ENCODE measurements at places on chromosomes 5 and 9.

GRCh38 chr5:58317808-58318207 lies 142.1 kb downstream of the PLK2 start:
- no peaks in the 10 kb centered on the region for H3K4me1 ChIP-seq
- H3K27ac ChIP-seq, result no peak overlapping the region
- no peaks in the 10 kb centered on the region for H3K36me3 ChIP-seq
- H3K27me3 ChIP-seq, result no peaks in the 10 kb centered on the region
- DNase-seq, result no peak

DNA sequence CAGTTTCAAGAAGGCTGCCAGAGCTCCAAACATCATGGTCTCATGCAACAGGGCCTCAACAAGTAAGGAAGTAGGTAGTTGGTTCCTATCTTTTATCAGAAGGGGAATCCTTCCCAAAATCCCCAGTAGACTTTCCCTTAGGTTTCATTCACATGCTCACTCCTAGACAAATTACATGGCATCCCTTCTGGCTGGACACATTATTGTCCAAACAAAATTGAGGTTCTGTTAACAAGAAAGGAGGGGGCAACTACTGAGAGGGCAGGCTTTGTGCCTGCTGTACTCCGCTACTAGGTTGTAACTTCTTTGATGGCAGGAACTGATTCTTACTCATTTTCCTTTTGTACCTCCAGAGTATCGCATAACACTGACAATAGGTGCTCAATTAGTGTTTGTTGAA lies 56.0 kb upstream of the OSMR start:
- H3K27me3 ChIP-seq, result no peaks in the 10 kb centered on the region
- no peak for DNase-seq
- H3K4me3 ChIP-seq, result no peak overlapping the region
- no peak overlapping the region for H3K27ac ChIP-seq

- no peak overlapping the region for H3K27ac ChIP-seq
- H3K4me3 ChIP-seq, result no peak overlapping the region
- no peaks in the 10 kb centered on the region for H3K27me3 ChIP-seq
- peaks cover 13% of the 10 kb centered on the region for H3K36me3 ChIP-seq
- DNase-seq, result no peak
- H3K4me1 ChIP-seq, result no peaks in the 10 kb centered on the region
These were observed 39.0 kb downstream of the DROSHA start for GRCh38 chr5:31492869-31493268.

DNA sequence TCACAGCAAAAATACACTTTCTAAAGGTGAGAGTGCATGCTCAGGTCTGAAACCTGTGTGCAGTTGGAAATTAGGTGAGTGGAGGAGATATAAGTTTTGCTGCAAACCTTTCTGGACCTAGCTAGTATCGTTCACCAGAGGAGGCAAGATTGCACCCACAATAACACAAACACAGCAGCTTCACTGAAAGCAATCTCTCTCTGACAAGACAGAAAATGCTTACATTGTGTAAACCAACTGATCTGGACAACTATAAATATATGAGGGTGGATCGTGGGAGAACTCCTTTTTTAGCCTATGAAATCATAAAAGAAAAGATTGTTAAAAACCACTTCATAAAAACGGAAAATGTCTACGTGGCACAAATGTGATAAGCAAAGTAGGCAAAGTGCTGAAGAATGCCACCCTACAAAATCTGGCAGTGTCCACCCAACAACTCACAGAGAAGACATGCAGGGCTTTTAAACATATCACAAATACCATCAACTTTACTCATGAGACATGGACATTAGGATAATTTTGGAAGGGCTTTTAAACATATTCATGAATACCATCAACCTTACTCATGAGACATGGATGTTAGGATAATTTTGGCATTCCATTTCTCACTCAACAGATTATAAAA lies 134.3 kb downstream of the CDH18 start:
- H3K4me1 ChIP-seq, result no peaks in the 10 kb centered on the region
- DNase-seq, result no peak
- H3K4me3 ChIP-seq, result no peak overlapping the region
- no peaks in the 10 kb centered on the region for H3K36me3 ChIP-seq
- no peaks in the 10 kb centered on the region for H3K27me3 ChIP-seq

DNA sequence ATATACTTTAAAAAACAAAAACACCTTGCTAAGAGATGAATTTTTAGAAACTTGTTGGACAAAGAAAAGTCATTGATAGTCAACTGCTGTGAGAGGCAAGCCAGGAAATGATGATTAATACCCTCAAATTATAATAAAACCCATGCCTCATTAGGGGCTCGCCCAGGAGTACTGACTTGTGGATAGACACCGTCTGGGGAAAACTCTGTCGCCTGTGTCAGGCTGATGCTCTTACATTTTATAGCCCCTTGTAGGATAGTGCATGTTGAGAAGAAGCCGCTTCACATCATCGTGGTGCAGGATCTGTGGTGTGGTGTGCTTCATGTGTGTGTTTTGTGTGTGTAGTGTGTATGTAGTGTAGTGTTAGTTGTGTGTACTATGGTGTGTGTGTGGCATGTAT lies 39.1 kb downstream of the SYK start:
- DNase-seq, result no peak
- H3K36me3 ChIP-seq, result no peaks in the 10 kb centered on the region
- no peak overlapping the region for H3K4me3 ChIP-seq

DNA sequence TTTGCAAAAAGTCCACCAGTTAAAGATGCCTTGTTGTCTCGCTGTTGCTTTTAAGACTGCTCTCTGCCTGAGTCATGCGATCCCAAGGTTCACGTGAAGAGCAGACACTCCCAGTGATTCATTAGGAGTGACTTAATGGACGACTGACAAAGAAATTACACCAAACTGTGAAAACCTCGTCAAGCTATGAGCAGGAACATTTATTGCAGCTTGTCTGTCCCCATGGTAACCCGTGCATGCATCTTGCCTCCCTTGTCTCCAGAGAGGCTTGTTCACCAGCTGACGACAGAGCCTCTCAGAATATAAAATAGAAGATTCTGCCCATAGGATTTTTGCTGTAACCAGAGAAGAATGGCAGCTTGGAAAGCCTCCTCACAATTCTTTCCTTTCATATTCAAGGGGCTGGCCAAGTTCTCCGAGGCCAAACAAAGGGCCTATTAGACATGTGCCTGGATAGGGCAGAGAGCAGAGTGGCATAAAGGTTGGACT lies 352.7 kb downstream of the SPOCK1 start:
- no peak overlapping the region for H3K27ac ChIP-seq
- H3K36me3 ChIP-seq, result no peaks in the 10 kb centered on the region
- H3K4me3 ChIP-seq, result no peak overlapping the region
- H3K27me3 ChIP-seq, result no peaks in the 10 kb centered on the region
- DNase-seq, result no peak

GRCh38 chr5:91296674-91297143 lies 86.4 kb downstream of the ARRDC3 start:
- H3K36me3 ChIP-seq, result no peaks in the 10 kb centered on the region
- H3K4me1 ChIP-seq, result peaks cover 6% of the 10 kb centered on the region
- no peaks in the 10 kb centered on the region for H3K27me3 ChIP-seq

GRCh38 chr9:2199999-2200796 lies 185.1 kb downstream of the SMARCA2 start:
- no peak overlapping the region for H3K27ac ChIP-seq
- no peaks in the 10 kb centered on the region for H3K4me1 ChIP-seq
- DNase-seq, result no peak
- H3K27me3 ChIP-seq, result no peaks in the 10 kb centered on the region
- no peak overlapping the region for H3K4me3 ChIP-seq

GRCh38 chr9:89843591-89843990 lies 238.8 kb downstream of the GADD45G start:
- no peak for DNase-seq
- peak overlapping the region; percentile 29 for H3K27ac ChIP-seq
- no peaks in the 10 kb centered on the region for H3K27me3 ChIP-seq
- H3K4me1 ChIP-seq, result peaks cover 9% of the 10 kb centered on the region
- H3K4me3 ChIP-seq, result no peak overlapping the region

GRCh38 chr9:70829591-70830265 lies 291.7 kb downstream of the TRPM3 start:
- no peak overlapping the region for H3K4me3 ChIP-seq
- no peaks in the 10 kb centered on the region for H3K4me1 ChIP-seq
- H3K27ac ChIP-seq, result no peak overlapping the region
- no peaks in the 10 kb centered on the region for H3K27me3 ChIP-seq
- H3K36me3 ChIP-seq, result no peaks in the 10 kb centered on the region

GRCh38 chr5:108941746-108942145 lies 194.0 kb downstream of the FER start:
- no peak overlapping the region for H3K27ac ChIP-seq
- H3K27me3 ChIP-seq, result no peaks in the 10 kb centered on the region
- H3K4me3 ChIP-seq, result no peak overlapping the region
- H3K4me1 ChIP-seq, result no peaks in the 10 kb centered on the region
- H3K36me3 ChIP-seq, result no peaks in the 10 kb centered on the region

DNA sequence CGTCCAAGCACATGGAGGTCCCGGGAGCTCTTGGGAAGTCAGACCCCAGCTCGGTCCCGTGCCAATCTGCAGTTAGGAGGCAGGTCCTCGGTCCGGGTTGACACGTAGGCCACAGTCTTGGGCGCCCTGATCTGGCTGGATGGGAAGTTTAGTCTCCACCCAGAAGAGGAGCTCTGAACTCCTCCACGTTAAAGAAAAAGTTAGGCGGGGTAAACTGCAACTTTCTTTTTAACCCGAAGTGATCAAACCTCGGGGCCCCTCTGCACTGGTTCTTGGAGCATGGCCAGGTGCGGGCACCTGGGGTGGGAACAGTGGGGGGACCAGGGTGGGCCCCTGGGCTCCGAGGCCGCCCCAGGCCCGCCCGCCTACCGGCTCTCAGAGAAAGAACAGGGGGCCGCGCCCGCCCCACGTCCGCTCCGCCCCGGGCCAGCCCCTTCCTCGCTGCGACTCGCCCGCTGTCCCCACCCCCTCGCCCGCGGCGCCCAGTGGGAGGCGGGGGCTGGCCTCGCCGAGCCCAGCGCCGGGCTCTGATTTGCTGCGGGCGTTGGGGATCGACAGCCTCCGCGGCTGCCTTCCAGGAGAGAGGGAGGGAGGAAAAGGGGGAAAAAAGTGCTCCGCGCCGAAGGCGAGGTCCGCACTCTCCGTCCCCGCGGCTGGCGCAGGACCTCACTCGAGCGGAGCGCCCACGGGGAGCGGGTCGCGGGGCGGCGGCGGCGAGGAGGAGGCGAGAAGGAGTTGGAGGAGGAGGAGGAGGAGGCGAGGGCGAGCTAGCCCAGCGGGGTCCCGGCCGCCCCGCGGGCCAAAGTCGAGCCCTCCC lies at the start of gene COL5A1:
TSS of gene COL5A1 (plus strand) at position 631 of the 817 bp plus-strand sequence. CDS start 385 bp downstream, outside the sequence.
- H3K27ac ChIP-seq, result peak within 1 kb of the TSS; percentile 94
- H3K4me1 ChIP-seq, result peaks cover 34% of the 10 kb centered on the region
- DNase-seq, result no peak
- H3K4me3 ChIP-seq, result peak within 1 kb of the TSS; percentile 48

- peaks cover 5% of the 10 kb centered on the region for H3K4me1 ChIP-seq
- H3K4me3 ChIP-seq, result no peak overlapping the region
- no peaks in the 10 kb centered on the region for H3K27me3 ChIP-seq
- H3K36me3 ChIP-seq, result no peaks in the 10 kb centered on the region
These were observed 571.3 kb upstream of the CLINT1 start for GRCh38 chr5:158430166-158430797.

DNA sequence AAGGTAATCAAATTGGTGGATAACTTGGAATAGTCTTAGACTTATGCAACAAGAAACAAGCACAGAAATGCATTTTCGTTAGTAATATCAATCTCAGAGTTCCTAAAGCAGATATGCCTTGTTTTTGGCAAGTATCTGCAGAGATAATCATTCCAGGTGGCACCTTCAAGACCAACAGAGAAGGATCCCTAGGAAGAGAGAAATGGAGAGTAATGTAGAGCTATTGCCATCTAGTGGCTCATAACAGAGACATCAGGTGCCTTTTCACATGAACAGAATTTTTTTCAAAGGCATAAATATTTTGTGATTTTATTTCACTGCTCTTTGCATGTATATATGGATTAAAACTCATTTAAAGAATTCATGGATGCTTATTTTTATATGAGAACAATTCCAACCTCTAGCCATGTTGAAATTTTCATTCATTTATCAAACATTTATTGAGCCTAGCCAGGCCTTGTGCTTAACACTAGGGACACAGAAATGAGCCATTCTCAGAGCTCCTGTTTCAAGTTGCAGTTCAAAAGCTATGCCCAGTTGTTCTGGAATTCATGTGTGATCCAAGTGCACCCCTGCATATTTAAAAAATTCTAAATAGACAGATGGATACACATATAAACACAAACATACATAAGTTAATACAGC lies 117.5 kb upstream of the OR13F1 start:
- H3K36me3 ChIP-seq, result no peaks in the 10 kb centered on the region
- H3K4me3 ChIP-seq, result no peak overlapping the region
- no peaks in the 10 kb centered on the region for H3K4me1 ChIP-seq
- H3K27ac ChIP-seq, result no peak overlapping the region
- DNase-seq, result no peak

DNA sequence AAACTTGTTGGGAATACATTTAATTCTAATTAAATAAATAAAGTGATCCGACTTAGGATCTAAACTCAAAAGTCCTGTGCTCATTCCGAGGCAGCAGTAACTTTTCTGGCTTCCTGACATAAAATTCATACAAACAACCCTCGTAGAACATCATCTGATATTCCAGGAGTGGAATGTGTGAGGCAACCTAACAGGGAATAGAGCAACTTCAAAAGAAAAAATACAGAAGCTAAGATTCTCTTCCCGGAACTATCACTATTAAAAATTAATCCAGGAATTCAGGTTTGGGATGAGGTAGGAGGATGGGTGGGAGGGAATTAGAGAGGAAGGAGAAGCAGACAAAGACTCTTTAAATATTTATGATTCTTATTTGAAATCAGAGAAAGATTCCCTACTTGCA lies 32.9 kb upstream of the TRIO start:
- no peaks in the 10 kb centered on the region for H3K27me3 ChIP-seq
- DNase-seq, result no peak

DNA sequence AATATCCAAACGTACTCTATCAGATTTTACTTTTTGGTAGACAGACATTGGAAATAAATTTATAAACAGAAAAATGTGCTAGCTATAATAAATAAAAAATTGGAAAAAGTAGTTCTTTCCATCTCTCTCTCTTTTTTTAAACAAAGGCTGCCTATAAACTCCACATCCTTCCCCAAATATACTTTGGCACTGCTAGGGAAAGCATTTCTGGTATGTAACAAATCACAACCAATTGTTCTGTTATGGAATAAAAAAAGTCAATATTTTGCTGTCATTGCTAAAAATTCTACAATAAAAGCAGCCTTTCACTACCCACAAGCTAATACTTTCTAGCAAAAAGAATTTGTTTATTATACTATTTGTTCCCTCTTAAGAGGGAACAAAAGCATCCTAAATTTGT lies 169.2 kb upstream of the TARS1 start:
- no peaks in the 10 kb centered on the region for H3K27me3 ChIP-seq
- no peak overlapping the region for H3K27ac ChIP-seq
- H3K4me3 ChIP-seq, result no peak overlapping the region
- DNase-seq, result no peak
- H3K4me1 ChIP-seq, result no peaks in the 10 kb centered on the region

DNA sequence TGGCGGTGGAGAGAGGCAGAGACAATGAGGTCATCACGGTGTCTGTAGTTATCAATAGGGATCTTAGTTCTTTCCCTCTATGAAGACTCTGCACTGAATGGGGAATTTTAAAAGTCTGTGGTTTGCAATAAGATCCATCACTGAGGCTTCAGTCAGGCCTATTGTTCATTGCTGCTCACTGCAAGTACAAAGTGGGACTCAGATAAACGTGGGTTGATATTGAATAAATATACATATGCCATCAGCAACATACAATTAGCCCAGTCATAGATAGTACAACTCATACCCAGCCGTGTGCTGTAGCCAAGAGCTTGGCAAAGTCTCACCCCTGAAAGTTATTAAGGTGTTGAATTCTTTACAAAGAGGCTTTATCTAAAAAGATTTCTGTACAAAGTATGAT lies 88.4 kb downstream of the ENC1 start:
- H3K36me3 ChIP-seq, result no peaks in the 10 kb centered on the region
- H3K27ac ChIP-seq, result no peak overlapping the region
- no peak for DNase-seq
- peaks cover 6% of the 10 kb centered on the region for H3K27me3 ChIP-seq
- H3K4me3 ChIP-seq, result no peak overlapping the region
- H3K4me1 ChIP-seq, result no peaks in the 10 kb centered on the region
